Thoracic aorta endothelial cell (primary cell): ENCODE measurements at places on chromosomes 3 and 15. TPM values are rescaled to one million over a fixed set of nuclear protein-coding genes. Genes with fewer than 3 reads are reported as not detected.

Gene PRR20G
- total RNA-seq: not detected in 2 replicates

Gene IRAK2
- total RNA-seq: 22.1 and 24.8 TPM in 2 replicates

Gene WNT7A
- not detected in 2 replicates for total RNA-seq

Gene PTX3
- 510 and 684 TPM in 2 replicates for total RNA-seq

Gene MAP4
- 160 and 190 TPM in 2 replicates for total RNA-seq

Gene CLEC3B
- not detected in 2 replicates for total RNA-seq

Gene SNTN
- total RNA-seq: not detected in 2 replicates

Gene CCR1
- total RNA-seq: not detected in 2 replicates

Gene DZIP1L
- total RNA-seq: 13.8 and 23.6 TPM in 2 replicates

Gene C3orf85
- not detected in 2 replicates for total RNA-seq

Gene ARHGAP31
- 75.4 and 89.5 TPM in 2 replicates for total RNA-seq

Gene TP63
- total RNA-seq: not detected in 2 replicates

Gene GOLGA6A
- not detected in 2 replicates for total RNA-seq

Gene LACTB
- 31.2 and 40.8 TPM in 2 replicates for total RNA-seq

Gene GOLGB1
- 61.4 and 64.9 TPM in 2 replicates for total RNA-seq

Gene IGSF10
- total RNA-seq: not detected in 2 replicates

Gene FBXO40
- not detected in 2 replicates for total RNA-seq

Gene OR5K2
- not detected in 2 replicates for total RNA-seq

Gene SLC27A2
- 0.07 TPM in 1 of 2 replicates, not detected in the other for total RNA-seq
